ENCODE measurements at places on chromosomes 2 and 18.

- DNase-seq: no peak
Measured at GRCh38 chr2:104845552-104845931, 8.4 kb upstream of the POU3F3 start.

DNA sequence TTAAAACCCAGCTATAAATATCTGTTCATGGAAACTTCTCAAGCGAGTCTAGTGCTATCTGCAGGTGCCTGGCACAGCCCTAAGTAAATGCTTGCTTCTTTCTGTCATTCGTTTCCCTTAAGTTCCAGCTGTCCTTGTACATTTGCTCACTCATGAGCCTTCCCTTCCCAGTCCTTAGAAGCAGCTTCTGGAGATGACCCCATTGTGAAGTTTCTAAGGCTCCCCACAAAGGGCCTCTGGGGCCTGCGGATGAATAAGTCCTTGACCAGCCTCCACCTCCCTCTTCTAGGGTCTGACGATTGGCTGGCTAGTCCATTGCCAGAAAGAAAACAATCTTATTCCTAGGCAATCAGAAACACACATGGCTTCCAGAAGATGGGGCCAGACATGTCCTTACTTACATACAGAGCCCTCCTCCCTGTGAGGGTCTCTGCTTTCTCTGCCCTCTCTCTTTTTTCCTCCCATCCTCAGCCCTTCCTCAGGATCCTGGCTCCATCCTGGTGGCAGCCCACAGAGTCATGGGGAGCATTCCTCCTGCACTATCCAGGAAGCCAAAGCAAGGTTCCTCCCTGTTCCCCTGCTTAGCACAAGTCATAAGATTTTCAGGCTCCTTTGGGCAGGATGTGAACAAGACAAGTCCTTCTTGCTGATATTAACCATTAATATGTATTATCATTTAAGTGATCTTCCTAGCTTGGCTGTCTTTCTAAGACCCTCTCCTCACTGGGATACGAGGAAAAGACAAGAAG lies 87.3 kb downstream of the TNFRSF11A start:
- no peak for DNase-seq

GRCh38 chr2:175734686-175735085 lies 267.4 kb downstream of the LNPK start:
- no peak for DNase-seq

- no peak for DNase-seq
Measured at GRCh38 chr2:150471813-150472510, 15.5 kb downstream of the RND3 start.

DNA sequence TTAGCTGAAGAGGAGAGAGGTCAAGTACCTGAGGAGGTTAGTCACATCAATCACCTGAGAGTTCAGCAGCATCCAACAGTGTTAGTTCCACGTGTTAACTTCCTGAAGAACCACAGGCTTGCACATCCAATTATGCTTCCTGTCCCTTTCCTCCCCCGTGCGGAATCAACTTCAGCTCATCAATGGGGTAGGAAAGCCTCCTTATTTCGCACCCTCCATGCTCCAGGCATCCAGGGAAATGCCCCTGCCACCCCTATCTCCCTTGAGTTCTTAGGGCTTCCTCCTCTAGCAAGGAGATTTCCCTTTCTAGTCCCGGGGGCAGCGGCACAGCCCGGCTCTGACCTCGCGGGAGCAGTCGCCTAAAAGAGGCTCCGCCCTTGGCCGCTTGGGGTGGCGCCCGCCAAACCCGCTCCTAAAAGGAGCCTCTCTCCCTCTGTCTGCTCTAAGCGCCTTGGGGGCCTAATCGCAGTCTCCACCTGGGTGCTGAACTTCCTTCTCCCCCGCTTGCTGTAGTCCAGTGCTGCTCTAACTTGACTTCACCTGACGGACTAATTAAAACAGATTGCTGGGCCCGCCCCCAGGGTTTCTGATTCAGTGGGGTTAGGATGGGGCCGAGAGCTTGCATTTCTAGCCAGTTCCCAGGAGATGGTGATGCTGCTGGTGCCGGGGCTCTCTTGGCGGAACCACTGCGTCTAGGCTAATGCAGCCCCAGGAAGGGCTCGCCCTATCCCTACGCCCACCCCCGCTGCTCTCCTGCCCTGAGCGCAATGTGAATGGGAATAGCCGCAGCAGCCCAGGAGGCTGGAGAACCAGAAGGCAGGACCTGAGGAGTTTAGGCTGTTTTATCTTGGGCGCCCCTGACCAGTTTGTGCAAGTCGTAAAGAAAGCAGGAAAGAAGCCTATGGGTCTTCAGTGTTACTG lies 3.4 kb upstream of the TET3 start:
- DNase-seq: no peak

DNA sequence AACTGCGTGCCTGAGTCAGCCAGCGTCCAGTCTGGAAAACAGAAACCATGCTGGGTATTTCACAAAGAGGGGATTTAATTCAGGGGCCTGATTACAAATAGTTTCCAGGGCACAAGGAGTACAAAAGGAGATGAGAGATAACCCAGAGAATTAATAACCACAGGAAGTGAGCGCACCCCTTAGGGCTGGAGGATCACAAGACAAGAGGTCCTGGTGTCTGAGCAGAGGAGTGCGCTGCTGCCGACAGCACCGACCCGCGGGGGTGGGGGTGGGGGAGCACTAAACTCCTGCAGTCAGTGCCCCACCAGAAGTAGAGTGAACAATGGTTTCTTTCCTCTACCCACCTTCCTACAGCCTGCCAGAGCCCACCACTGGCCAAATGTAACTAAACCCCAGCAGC lies 20.8 kb upstream of the MAL start:
- DNase-seq: no peak

- DNase-seq: no peak
Measured at GRCh38 chr2:16745466-16745865, 79.8 kb upstream of the CYRIA start.

DNA sequence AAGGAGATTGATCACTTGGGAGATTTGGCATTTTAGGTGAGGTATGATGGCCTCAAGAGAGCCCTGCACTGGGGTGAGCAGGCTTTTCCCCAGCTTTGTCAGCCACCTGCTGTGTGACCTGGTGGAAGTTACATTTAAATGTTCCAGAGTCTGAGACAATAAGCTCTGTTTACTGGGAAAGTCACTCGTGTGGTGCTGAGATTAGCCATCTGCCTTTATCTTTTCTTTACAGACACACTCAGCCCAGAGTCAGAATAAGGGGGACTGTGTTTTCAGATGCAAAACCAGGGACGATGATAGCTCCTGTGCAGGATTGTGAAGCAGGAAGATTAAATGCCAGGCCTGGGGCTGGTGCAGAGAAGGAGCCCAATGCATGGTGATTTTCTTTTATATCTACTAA lies 47.9 kb downstream of the SH3RF3 start:
- DNase-seq: no peak

GRCh38 chr2:46885376-46885775 lies 30.2 kb downstream of the MCFD2 start:
- DNase-seq: no peak

GRCh38 chr2:74749432-74749831 lies 84.5 kb upstream of the HK2 start:
- DNase-seq: no peak

GRCh38 chr2:88139203-88139702 lies 11.4 kb upstream of the FABP1 start:
- peak; percentile 69 for DNase-seq

DNA sequence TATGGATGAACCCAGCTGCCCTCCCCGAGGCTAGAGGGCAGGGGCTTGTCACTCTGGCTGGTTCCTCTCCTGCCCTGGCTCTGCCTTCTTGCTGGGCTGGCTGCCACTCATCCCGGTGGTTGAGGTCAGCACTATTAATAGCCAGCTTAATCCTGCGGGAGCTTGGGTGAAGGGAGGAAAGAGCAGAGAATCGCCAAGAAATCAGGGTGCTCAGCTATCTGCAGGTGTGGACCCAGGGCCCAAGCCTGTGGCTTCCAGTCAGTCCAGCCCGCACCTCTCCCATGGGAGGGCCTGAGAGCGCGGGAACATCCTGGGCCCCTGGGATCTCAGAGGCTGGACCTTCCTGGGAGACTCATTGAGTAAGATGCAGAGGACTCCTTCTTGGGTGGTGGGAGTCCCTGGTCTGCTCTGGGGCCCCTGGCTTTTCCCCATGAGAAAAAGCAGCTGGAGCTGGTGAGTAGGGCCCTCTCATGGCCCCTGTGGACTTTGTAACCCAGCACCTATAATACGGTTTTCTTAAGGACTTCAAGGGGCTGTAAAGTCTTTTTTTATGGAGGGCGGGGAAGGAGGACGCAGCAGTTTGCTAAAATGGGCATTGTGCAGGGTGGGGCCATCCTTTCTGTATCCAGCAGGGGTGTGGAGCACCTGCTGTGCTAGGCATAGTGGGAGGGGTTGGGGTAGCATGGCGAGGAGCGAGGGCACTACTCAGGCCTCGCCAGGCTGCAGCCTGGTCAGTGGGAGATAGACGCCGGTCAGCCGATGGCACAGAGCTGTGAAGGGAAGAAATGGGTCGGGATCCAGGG lies 27.4 kb upstream of the CNNM3 start:
- DNase-seq: peak; percentile 81

GRCh38 chr18:59021500-59021899 lies 118.2 kb upstream of the SEC11C start:
- DNase-seq: peak; percentile 67

- DNase-seq: no peak
Measured at GRCh38 chr2:71742953-71743601, 289.7 kb downstream of the DYSF start.

DNA sequence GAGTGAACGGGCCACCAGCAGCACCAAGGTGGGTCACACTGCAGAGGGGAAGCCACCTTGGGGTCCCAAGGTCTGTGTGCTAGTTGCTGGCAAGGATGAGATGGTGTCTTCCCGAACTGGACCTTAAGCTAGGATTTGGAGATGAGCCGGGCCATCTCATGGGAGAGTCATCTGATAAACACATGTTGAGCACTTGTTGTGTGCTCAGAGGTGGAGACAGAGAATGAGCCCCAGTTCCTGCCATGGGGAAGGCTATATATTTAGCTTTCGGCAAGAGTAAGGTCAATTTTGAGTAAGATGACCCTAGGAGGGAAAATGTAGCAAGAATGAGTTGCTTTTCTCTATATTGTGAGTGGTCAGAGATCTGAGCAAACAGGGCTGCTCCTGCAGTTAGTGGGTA lies 41.4 kb upstream of the RPL31 start:
- DNase-seq: no peak

DNA sequence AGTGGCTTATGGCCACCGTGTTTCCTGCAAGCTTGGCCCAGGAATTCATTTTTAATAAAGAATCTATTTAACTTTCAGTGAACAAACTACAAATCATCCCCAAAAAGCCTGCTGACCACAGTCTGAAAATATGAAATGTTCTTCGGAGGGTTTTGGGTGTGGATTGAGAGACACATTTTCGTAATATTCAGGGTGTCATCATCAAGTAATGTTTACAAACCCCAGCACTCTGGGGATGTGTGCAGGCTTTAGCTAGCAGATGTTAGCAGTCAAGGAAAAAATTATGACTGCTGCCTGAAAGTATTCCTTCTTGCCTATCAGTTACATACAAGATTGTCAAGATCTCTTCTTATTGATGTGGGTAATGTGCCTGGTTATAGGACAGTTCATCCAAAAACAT lies 143.9 kb upstream of the FN1 start:
- no peak for DNase-seq

DNA sequence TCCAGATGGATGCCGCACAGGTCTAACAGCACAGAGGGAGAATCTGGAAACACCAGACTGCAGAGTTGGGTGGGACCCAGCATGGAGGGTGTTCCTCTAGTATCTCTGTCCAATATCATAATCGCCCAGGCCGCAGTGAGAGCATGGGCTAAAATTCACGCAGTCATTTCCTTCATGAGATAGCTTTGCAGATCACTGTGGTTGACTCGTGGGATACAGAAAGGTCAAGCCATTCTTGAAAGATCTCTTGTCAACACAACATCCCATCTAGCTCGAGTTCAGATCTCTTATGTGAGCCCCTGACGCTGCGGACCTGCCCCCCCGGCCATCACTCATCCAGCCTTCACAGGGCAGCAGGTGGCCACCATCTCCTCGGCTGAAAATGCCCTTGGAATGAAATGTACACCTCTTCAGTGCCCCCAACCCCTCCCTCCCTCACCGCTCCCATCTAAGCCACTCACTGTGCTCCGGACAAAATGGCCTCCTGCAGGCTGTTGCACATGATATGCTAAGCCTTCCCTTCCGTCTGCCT lies 45.9 kb downstream of the FOSL2 start:
- no peak for DNase-seq

GRCh38 chr18:62281684-62282083 lies 43.4 kb upstream of the TNFRSF11A start:
- DNase-seq: no peak

GRCh38 chr2:233380995-233381637 lies 26.8 kb downstream of the DGKD start:
- no peak for DNase-seq

DNA sequence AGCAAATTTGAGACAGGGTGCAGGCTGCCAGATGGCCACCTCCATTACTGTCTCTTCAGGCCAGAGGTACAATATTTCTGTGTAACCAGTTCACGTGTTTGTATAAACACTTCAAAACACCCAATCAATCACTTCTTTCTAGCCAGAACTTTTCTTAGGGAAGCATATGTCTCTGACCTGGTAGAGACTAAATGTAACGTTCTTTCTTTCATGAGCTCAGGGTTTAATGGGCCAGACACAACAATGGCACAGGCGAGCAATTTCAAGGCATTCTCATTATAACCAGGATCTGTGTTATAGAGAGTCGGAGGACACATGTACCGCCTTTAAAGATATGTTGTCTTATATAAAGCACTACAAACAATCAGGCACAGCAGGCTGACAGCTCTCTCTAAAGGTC lies 1846.4 kb upstream of the PIK3C3 start:
- no peak for DNase-seq

GRCh38 chr2:217759991-217760390 lies 242.8 kb downstream of the TNS1 start:
- no peak for DNase-seq

DNA sequence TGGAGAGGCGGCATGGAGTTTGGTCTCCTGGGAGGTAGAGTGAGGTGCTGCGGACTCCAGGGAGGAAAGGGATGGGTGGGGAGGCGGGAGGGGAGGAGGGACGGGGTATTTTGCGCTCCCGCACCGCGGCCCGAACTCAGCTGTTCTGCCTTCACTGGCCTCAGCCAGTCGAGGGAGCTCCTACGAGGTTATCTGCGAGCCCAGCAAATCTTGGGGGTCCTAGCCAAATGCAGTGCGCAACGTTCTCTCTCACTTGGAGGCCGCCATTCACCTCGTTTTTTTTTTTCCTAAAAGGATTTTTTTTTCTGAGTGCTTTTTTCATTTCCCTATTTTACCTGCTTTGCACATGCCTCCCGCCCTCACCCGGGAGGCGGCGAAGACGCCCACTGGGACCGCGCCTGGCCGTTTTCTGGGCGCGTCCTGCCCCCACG lies 877 bp upstream of the BCL2L11 start:
- DNase-seq: no peak

DNA sequence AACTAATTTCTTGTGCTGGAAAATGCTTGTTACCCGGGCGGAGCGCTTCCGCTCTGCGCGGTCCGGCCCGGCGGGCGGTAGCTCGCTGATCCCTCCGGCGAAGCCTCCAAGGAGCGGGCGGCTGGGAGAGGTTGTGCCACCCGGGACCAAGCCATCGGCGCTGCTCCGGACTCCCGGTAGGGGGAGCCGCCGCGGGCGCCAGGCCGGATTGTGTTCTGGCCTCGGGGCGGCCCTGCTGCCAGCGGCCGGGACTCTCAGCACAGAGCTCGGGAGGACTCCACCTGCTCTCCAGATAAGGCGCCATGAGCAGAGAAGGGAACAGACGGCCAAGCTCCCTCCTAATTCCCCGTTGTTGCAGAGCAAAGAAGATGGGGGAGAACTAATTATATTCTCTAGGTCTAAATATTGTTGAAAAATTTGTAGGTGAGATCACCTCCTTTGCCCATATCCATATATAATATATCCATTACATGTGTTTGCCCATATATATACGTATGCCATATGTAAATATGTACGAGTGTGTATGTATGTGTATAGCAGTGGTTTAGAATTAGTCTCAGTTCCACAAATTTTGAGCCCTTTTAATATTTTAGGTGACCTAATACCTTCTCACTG lies 13.8 kb upstream of the SATB2 start:
- DNase-seq: peak; percentile 74
